ENCODE measurements at places on chromosomes 3 and 15.

- DNase-seq: no peak
Observed at GRCh38 chr3:39285332-39285731, 5.5 kb upstream of the CX3CR1 start.

- no peak for DNase-seq
Observed at GRCh38 chr3:27302891-27303290, 66.3 kb downstream of the NEK10 start.

- no peak for DNase-seq
Observed at GRCh38 chr3:99706410-99706809, 68.0 kb downstream of the COL8A1 start.

DNA sequence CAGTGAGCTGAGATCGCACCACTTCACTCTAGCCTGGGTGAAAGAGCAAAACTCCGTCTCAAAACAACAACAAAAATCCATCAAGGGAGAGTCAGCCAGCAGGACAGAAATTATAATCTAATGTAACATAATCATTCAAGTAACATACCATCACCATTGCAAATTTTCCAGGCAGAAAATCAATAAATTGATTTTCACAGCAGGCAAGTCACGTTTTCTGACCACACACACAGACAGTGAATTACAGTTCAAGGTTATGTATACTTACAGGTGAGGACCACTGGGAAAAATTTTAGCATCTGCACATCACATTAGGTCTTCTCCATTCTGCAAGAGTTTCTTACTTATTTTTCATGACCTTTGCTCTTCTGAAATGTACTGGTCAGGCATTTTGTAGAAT lies 29.9 kb upstream of the NPAP1 start:
- DNase-seq: no peak

- no peak for DNase-seq
Observed at GRCh38 chr15:60941448-60941847, 287.7 kb downstream of the RORA start.

DNA sequence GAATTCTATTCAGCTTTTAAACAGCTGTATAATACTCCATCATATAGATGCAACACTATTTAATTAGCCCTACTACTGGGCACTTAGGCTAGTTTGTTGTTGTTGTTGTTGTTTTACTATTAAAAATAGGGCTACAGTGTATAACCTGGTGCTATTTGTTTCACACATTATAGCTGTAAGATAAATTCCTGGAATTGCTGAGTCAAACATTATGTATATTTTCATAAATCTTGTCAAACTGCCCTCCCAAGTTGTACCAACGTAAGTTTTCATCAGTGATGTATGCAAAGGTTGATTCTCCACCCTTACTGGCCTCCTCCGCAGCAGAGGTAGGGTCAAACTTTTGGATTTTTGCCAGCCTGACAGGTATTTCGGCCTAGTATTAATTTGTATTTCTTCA lies 3.8 kb upstream of the CEMIP start:
- no peak for DNase-seq

- DNase-seq: no peak
Observed at GRCh38 chr3:8959668-8960067, 3.6 kb downstream of the RAD18 start.

- no peak for DNase-seq
Observed at GRCh38 chr3:173892547-173892946, 495.0 kb downstream of the NLGN1 start.

DNA sequence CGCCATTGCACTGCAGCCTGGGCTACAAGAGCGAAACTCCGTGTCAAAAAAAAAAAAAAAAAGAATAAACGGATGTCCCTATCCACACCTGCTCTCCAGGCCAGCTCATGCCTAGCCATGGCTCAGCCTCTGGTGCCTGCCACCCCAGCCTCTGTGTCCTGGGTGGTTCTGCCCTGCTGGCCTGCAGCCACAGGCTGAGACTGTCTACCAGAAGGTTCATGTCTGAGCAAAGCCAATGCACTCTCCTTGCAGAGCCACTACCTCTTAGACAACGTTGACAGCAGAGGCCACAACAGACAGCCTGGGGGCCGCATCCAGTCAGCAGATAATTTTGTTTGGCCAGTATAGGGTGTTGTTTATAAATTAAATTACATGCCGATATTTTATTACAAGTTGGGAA lies 127.7 kb downstream of the ASB7 start:
- DNase-seq: no peak

GRCh38 chr3:111971533-111972130 lies 7.2 kb upstream of the ABHD10 start:
- no peak for DNase-seq

DNA sequence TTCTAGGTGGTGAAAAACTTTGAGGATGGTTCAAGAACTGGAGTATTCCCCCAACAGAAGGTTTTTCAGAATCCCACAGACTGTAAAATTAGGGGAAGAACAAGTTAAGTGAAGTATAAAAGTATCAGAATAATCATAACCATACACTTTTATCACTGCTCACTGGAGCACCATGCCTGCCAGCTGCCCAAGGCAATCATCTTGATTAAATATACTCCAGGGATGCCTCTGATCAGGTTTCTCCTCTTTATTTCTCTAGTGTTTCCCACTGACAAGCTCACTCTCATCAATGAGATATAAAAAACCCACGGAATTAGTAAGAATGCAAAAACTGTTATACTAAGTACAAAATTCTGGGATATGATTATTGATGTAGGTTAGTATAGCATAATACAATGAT lies 108.0 kb downstream of the STAG1 start:
- DNase-seq: no peak

- no peak for DNase-seq
Observed at GRCh38 chr3:16174389-16174788, at the start of gene GALNT15. GALNT15 (plus strand) TSS chr3:16174680; CDS start chr3:16175152, 472 bp downstream.

DNA sequence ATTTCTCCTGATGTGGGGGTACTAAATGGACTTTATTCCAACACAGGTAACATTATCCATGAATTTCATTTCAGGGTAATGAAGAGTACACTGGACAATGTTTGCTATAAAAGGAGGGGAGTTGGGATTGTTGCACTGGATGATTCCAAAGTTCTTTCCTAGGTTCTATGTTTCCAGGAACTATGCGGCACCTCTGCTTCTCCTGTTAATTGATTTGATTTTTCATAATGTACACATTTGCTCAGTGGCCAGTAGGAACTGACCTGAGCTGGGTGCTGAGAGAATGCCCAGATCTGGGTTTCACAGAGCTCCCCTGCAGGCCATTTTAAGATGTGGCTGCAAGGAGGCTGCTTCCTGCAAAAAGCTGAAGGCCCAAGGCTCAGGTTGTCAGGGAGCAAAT lies 171.7 kb downstream of the KLF13 start:
- DNase-seq: no peak

GRCh38 chr15:67064607-67065530 lies 533 bp upstream of the SMAD3 start:
- DNase-seq: no peak

DNA sequence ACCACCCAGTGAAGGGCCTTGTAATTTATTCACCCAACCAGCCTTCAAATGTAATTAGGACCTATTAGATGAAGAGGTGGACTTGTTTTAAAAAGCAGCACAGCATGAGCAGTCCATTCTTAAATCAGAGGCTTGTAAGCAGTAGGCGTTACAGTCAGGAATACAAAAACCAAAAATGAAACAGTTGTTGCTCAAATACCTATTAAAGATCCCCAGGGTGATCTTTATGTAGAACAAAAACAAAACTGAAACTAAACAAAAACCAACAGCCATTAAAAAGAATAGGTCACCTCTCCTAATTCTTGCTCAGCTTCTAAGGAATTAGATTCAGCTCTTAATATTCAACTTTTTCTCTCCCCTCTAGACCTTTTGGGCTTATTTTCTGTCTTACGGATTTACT lies 104.9 kb upstream of the ST8SIA2 start:
- no peak for DNase-seq

- no peak for DNase-seq
Observed at GRCh38 chr15:27218426-27218825, 247.4 kb downstream of the GABRG3 start.

DNA sequence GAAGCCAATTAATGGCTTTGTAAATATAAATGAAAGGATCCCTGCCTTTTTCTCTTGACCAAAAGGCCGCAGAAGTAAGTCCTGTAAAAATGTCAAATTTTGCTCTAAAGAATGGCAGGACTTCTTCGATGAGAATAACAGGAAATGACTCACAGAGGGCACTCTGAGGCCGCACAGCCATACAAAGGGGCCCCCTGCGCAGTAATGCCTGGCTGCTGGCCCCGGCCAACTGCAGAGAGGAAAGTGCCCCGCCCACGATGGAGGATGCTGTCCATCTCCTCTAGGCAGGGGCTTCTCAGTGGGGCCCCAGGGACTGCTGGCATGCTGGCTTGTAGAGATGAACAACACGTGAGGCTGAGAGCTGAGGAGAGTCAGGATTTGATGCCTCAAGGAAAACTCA lies 18.1 kb upstream of the SCN10A start:
- no peak for DNase-seq

GRCh38 chr15:52378746-52379394 lies 83.3 kb upstream of the MYO5C start:
- DNase-seq: no peak

GRCh38 chr15:49877117-49877872 lies 241.7 kb downstream of the ATP8B4 start:
- no peak for DNase-seq

DNA sequence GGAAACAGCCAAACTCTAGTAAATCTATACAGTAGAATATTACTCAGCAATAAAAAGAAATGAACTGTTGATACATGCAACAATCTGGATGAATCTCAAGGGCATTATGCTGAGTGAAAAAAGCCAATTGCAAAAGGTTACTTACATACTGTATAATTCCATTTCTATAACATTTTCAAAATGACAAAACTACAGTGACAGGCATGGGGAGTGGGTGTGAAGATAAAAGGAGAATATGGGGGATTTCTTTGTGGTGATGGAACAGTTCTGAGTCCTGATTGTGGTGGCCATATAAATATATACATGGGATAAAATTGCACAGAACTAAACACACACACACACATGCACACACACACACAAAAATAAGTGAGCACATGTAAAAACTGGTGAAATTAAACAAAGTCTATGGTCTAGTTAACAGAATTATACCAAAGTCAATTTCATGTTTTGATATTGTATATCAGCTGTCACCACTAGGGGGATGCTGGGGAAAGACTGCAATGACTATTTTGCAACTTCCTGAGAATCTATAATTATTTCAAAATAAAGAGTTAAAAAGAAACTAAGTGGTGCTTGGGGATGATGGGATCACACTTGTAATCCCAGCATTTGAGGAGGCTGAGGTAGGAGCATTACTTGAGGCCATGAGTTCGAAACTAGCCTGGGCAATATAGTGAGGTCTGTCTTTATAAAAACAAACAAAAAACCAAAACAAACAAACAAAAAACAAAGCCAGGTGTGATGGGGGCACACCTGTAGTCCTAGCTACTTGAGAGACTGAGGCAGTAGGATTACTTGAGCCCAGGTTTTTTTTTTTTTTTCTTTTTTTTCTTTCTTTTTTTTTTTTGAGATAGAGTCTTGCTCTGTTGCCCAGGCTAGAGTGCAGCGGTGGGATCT lies 66.0 kb downstream of the SPTSSB start:
- no peak for DNase-seq

DNA sequence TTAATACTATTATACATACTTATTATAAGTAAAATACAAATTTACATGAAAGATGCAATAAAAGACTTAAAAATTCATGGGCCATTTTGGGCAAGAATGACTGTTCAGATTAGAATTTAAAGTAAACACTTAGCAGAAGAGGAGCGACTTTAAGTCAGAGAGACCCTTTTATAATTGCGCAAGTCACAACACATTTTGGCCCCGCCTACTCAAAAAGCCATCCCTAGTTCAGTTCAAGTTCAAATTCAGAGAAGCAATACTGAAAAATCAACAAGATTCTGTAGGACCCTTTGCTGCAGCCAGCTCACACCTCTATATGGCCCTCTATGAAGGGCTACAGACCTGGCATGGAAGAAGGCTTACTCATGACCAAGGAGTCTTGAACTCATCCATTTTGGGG lies 64.6 kb downstream of the PEAK1 start:
- no peak for DNase-seq

DNA sequence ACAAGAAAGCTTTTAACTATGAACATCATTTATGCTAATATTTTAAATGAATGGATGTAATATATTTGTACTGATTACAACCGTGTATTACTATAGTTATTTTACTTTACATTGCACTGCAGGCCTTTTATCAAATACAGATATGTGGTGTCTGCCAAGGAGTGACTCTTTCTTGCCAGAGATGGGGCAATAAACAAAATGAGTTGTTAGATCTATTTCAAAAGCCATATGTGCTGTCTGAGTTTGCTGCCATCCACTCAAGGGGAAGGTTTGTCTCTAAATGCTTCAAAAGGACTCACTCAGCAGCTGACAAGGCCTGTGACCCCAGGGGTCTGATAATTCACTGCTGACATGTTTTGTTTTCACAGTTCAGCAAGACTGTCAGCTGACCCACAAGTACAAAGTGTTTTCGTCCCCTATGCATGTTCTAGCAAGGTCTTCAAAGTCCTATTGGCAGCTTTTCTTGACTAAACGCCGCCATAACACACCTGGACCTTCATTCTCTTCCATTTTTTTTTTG lies 41.3 kb upstream of the ZBED2 start:
- no peak for DNase-seq

GRCh38 chr3:184538666-184539431 lies 22.7 kb upstream of the EPHB3 start:
- DNase-seq: no peak
